Right ventricle myocardium superior (tissue), 1 donor: ENCODE measurements at places on chromosomes 7 and 10. TPM values are rescaled to one million over a fixed set of nuclear protein-coding genes. Genes with fewer than 3 reads are reported as not detected.

Gene NUP205
- total RNA-seq, result 13.0 TPM

GRCh38 chr10:19247843-19248242 lies 199.2 kb downstream of the MALRD1 start:
- no peak for DNase-seq

Gene SEC31B
- 7.9 TPM for total RNA-seq

DNA sequence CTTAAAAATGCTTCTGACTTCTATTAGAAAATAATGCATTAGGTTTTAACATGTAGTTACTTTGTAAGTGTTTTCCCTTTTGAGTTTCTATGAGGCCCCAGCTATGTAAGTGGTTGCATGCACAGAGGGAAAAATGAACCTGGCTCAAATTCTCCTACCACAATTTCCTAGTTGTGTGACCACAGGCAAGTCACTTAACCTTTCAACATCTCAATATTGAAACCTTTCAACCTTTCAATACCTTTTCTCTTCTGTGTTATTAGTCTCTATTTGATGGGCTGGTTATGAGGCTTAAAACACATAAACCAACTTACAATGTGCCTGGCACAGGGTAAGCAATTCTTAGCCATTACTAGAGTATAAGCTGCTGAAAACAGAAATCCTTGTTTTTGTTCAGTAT lies 203.0 kb downstream of the KCND2 start:
- no peak for DNase-seq

DNA sequence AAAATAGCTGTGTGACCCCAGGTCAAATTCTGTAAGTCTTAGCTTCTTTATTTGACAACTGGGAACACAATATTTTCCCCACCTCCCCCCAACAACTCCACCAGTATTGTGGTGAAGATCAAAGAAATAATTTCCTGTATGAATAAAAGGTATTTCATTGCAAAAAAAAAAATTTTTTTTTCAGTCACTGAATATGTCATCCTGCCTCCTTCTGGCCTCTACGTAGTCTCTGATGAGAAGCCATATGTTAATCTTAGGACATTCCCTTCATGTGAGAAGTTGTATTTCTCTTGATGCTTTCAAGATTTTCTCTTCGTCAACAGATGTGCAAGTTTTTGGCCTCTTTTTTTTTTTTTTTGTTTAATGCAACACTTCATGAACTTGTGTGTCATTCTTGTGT lies 33.0 kb downstream of the ZNF33A start:
- no peak for DNase-seq

DNA sequence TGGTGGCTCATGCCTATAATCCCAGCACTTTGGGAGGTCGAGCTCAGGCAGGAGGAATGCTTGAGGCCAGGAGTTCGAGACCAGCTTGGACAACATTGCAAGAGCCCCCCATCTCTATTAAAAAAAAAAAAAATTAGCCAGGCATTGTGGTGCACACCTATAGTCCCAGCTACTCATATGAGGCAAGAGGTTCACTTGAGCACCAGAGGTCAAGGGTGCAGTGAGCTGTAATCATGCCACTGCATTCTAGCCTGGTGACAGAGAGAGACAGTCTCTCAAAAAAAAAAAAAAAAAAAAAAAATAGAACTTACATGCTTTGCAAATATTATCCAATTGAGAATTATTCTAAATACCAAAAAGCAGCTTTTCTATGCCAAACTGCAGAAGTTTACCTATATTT lies 11.0 kb downstream of the KIN start:
- no peak for DNase-seq

Gene SPDYE8
- not detected for total RNA-seq

DNA sequence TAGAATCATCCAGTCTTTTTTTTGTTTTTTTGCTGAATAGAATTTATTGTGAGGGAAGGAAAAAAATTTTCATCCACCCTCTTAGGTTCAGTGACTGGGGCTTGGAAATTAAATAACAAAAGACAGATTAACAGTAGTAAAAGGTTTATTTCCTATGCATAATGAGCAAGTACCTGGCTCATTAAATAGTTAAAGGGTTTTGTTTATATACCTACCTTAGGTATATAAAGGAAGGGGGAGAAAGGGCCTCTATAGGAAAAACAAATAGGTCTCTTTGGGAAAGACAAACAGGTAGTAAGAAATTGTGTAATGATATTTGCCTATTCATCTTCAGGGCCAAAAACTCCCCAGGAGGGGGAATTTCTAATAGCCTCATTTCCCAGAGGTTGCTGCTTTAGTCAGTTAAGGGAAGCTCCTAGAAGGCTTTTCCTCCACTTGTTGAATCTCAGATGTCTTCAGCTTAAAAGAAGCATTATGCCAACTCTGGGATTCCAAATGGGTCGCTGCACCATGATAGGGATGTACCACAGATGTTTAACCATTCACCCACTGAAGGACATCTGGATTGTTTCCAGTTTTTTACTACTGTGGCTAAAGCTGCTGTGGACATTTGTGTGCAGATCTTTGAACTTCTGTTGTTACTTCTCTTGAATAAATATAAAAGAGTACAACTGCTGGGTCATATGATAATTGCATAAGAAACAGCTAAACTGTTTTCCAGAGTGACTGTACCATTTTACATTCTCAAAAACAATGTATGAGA lies 11.3 kb downstream of the ACADSB start:
- no peak for DNase-seq

GRCh38 chr7:106768324-106768751 lies 96.7 kb upstream of the PIK3CG start:
- no peak for DNase-seq

DNA sequence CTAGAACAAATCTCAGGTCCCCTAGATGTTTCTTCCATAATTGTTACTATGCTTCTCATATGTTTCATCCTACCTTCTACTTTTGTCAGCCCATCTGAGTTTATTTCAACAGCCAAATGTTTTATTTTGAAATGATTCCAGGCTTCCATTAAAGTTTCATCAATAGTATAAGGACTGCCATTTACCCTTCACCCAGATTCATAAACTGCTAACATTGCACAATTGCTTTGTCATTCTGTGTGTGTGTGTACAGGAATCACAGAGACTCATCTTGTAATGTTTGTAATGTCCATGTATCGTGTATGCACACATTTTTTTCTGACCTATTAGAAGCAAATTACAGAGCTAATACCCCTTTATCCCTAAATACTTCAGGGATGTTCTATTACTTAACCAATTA lies 25.5 kb downstream of the MMRN2 start:
- DNase-seq, result no peak

DNA sequence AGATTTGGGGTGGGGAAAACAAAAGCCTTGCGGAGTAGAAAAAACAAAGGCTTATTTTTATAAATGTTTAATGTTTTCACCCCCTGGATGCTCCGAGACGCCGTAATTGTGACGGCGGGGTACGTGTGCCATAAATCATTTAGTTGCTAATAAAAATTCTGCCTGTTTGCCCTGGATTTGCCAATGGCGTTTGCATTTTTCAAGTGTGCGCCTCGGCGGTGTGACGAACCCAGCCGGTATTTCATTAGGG lies 2.5 kb upstream of the TNRC18 start:
- no peak for DNase-seq

- DNase-seq, result no peak
Measured at GRCh38 chr10:964321-964987, 23.8 kb upstream of the GTPBP4 start.

DNA sequence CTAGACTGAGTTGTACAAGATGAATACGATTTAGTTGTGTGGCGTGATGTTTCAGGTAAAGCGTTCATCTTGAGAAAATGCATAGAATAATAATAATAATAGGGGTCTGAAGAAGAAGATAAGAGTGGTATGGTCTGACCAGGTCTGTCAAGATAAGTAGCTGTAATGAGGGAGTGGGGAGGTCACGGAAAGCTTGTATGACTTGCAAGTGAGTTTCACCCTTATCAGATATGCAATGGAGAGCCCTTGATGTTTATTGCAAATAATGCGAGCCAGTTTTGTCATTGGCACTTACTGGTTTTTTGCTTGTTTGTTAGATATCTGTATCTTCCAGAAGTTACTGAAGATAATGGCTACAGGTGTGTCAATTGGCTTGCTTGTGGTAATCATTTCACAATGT lies 611.5 kb downstream of the CNTNAP2 start:
- DNase-seq, result no peak

Gene MMD2
- total RNA-seq, result not detected

DNA sequence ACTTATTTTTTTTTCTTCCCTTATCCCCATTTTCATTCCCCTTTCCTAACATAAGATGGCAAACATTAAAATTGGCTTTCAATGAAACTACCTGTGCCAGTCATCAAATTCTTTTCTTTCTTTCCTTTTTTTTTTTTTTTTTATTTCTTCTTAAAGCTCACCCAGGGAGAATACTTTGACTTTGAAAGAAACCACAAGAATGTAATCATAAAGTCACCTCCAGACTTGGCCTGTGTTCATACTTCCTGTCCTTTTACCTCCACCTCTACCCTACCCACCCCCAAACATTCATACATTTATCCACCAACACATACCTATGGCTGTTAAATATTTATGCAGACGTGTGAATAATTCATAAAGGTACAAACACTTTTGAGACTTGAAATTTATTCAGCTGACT lies 254.6 kb downstream of the SLC25A13 start:
- no peak for DNase-seq

Gene IL15RA
- total RNA-seq, result 8.2 TPM

GRCh38 chr7:107643407-107643806 lies 17.2 kb upstream of the SLC26A4 start:
- DNase-seq, result no peak

Gene DENND2A
- total RNA-seq, result 11.6 TPM

DNA sequence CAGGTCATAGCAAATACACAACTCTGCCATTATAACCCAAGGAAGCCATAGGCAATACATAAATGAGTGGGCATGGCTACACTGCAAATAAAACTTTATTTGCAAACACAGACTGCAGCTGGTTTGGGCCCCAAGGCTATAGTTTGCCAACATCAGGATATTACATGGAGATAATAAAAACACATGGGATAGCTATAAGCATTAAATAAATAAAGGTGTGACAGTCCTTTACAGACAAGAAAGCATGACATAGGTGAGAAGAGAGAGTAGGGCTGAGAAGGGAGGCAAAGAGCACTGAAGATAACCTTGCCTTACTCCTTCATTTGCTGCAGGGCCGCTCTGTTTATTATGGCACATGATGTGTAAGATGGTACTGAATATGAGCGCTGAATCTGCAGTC lies 135.1 kb upstream of the GHITM start:
- DNase-seq, result no peak

DNA sequence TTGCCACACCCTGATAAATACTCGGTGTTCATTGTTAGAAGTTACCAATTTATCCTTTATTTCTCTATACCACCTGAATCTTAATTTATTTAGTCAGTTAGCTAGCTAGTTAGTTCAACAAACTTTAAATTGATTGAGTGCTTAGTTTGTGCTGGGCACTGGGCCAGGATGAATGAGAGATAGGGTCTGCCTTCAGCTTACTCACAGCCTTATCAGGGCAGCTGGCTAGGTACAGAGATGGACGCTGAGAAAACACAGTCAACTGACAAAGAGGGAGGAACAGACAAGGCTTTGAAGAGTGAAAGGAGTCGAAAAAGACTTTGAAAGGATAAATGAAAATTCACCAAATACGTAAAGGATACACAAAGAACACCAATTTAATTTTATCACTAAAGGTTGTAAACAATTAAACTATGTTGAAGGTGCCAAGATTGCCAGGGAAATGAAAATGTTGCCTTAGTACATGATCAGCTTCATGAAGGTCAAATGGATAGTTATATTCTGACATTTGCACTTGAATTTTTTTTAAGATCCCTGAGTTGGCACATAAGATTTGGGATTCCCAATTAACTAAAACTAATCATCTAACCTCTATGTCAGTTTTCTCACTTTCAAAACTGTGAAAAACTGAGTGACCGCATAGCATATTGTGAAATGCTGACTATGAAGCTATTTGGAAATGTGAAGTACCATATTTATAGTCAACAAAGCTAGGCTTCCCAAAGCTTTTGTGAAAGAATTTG lies 2.1 kb downstream of the CAV2 start:
- DNase-seq, result no peak

Gene ZNF727
- total RNA-seq, result 1.8 TPM

Gene CALHM3
- not detected for total RNA-seq

DNA sequence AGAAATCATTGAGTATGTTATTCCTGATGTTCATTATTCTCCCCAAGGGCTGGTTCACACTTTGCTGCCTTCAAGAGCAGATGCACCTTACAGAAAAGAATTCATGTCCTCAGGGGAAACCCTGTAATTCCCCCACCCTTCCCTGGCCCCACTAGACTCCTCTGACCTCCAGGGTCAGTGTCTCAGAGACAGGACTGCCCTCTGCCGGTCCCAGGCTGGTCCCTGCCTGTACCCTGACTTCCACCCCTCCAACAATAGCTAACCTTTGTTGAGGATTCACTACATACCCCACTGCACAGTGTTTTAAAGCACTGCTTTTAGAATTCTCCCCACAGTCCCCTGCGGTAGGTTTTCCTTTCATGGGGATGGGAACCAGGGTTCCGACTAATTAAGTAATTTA lies 4.4 kb upstream of the SEPHS1 start:
- no peak for DNase-seq

DNA sequence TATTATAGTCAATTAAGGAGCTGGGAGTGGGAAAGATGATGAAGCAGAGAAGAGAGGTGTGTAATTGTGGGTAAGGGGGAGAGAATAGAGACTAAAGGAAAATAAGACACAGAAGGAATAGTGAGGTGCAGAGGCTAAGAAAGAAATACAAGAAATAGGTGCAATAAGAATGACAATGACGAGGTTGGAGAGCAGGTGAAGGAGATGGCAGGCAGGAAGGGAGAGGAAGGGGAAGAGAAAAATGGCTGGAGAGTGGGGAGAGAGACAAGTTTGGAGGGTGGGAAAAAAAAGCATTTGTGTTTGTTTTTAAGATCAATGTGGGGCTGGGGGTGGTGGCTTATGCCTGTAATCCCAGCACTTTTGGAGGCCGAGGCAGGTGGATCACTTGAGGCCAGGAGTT lies 27.6 kb upstream of the MKLN1 start:
- no peak for DNase-seq

Gene MAT1A
- total RNA-seq, result 0.30 TPM

Gene SMARCD3
- 131 TPM for total RNA-seq

Gene ITIH2
- total RNA-seq, result not detected

Gene PLEKHA1
- 74.4 TPM for total RNA-seq

DNA sequence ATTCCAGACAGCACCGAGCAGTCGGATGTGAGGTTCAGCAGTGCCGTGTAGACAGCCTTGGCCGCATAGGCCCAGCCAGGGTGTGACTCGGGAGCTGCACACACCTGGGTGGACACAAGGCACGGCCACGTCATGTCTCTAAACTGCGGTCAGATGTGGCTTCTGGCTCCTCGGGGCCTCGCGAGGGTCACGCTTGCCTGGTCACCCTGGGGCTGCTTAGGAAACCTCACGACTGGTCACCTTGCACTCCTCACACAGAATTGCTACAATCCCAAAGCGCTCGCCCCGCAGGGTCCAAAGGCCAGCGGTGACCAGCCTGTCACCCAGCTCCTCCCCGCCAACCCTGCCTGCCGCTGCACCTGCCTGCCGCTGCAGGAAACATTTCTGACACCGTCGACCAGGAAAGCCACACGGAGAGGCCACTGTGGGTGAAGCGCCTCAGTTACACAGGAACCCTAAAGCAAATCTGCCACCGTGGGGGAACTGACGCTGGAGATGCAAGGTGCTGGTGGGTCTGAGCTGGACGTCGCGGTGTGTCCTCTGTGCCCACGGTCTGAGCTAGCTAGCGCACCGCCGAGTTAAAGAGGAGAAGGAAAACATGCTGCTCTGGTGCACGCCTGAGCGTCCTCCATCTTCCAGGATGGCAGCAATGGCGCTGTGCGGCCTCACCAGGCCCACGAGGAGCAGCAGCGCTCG lies 5.0 kb downstream of the GPER1 start:
- no peak for DNase-seq

GRCh38 chr10:22770270-22770669 lies 55.9 kb upstream of the PIP4K2A start:
- DNase-seq, result no peak
